ENCODE measurements at places on chromosomes 11 and 22.

DNA sequence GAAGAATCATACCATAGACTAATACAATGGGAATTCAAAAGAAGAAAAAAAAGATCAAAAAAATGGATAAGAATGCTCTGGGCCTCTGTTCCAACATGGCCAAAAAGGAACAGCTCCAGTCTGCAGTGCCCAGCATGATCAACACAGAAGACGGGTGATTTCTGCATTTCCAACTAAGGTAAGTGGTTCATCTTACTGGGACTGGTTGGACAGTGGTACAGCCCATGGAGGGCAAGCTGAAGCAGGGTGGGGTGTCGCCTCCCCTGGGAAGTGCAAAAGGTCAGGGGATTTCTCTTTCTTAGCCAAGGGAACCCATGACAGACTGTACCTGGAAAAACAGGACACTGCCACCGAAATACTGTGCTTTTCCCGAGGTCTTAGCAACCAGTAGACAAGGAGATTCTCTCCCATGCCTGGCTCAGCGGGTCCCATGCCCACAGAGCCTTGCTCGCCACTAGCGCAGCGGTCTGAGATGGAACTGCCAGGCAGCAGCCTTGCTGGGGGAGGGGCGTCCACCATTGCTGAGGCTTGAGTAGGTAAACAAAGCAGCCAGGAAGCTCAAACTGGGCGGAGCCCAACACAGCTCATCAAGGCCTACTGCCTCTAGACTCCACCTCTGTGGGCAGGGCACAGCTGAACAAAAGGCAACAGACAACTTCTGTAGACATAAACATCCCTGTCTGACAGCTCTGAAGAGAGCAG, 428.4 kb downstream of the MN1 start:
- peak; percentile 76 for DNase-seq

- no peak for DNase-seq
Measured at GRCh38 chr11:110069158-110069737, 23.9 kb upstream of the ZC3H12C start.

DNA sequence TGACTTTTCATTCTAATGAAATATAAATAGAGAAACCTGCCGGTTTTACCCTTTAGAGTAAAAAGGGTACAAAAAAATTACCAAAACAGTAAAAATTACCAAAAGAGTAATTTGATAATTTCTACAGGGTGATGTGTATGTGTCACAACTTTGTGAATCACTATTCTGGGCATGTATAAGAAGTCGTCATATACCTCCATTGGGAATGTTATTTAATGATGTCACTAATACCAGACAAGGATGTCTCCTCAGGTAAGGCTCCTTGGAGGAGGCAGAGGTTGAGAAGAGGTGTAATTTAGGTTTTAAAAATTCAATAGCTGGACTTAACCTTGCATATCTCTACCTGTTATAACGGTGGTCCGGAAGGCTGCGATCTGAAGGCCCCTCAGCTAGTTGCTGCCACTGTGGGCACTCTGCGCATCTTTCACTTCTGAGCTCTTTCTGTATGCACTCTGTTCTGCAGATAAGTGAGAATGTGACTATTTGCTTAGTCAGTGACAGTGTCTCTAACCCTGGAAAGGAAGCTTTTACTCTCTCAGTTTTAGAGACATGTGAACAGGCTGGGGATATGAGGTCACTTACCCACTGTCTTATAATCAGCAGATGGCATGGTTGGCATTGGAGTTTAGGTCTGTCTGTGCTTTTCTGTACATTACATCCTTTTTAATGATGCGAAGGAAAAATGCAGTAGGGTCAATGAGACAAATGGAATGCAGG, 987 bp upstream of the NCR3LG1 start:
- no peak for DNase-seq

DNA sequence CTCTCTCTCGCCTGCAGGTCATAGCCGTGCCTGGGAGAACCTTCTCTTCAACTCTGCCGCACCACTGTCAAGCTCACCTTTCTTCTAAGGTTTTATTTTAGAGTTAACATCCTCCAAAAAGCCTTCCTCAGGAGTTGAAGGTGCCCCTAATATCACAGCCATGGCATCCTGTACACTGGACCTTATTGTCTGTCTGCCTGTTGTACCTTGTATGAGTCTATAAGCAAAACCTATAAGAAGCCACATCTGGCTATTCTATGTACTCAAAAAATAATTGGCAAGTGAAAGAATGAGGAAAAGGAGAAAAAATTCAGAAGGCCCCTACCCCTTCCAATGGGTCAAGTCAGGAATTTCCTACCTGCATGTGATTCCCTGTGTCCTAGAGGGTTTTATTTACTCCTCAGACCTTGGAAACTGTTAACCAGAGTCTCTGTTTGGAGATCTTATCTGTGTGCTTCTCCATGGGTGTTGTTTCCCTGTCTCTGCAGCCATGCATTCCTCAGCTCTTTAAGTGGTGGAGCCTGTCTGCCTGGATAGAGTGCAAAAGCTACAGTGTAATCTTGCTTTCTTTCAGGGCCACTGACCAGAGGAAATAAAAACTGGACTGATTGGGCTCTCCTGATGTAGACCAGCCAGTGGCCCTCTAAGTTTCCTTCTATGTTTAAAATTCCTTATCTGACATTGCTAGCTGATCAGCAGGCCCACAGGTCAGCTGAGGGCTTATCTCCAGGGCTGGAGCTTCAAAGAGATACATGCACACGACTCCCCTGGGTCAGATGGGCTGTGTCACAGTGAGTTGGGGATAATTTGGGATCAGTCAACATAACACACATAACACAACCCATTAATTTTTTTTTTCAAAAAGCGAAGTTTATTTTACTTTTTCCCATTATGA, 37.6 kb upstream of the TMEM135 start:
- DNase-seq, result no peak

DNA sequence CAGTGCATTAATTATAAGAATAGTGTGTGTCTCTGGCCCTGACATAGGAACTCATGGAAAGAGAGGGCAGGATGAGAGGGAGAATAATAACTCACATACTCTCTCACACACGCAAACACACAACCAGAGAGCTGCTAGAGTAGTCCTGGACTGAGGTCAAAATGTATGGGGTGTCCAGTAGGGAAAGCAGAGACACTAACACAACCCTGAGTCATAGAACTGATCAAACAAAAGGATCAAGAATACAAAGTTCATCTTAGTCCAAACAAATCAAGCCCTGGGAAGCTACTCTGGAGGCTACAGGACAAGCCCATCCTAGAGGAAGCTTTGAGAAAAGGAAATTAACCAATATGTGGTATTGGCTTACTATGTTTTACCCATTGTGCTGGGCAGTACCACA, 178.5 kb upstream of the GUCY1A2 start:
- no peak for DNase-seq

GRCh38 chr22:38284042-38284402, 11.2 kb upstream of the TMEM184B start:
- no peak for DNase-seq

- DNase-seq, result no peak
Measured at GRCh38 chr22:24529898-24530297, 25.0 kb downstream of the GUCD1 start.

DNA sequence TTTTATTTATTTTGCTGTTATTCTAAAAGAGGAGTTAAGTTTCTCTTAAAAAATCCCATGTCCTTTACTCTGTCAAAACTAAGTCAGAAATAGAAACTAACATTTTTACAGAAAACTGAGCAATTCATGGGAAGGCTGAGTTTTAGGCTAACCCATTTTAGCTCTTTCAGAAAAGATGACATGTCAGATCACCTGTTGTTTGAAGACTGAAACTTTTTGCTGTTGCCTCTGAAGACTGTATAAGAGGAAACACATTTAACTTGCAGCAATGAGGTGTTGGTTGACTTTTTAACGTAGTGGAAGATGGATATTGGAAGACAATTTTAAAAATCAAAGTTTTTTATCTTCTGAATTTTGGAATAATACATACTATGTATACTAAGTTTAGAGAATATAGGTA, 115.4 kb downstream of the METTL15 start:
- DNase-seq, result no peak

- DNase-seq, result no peak
Measured at GRCh38 chr11:120011836-120012235, 126.1 kb downstream of the TRIM29 start.

DNA sequence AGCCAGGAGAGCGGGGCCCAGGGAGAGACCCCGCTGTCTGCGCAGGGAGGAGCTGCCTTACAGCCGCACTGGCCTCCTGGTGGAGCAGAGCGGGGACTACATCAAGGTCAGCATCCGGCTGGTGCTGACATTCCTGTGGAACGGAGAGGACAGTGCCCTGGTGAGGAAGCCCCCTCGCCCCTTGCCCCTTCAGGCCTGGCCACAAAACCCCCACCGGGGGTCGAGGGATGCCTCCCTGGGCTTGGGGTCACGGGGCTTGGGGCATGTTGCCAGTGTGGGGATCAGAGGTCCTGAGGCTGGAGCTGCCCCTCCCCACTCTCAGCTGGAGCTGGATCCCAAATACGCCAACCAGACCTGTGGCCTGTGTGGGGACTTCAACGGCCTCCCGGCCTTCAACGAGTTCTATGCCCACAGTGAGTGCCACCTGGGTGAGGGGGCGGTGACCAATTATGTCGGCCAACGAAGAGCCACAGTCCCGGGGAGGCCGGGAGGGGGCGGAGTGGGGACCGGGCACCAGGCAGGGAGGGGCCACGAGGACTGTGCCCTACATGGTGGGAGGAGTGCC, 4.2 kb downstream of the MUC5B start:
- no peak for DNase-seq

DNA sequence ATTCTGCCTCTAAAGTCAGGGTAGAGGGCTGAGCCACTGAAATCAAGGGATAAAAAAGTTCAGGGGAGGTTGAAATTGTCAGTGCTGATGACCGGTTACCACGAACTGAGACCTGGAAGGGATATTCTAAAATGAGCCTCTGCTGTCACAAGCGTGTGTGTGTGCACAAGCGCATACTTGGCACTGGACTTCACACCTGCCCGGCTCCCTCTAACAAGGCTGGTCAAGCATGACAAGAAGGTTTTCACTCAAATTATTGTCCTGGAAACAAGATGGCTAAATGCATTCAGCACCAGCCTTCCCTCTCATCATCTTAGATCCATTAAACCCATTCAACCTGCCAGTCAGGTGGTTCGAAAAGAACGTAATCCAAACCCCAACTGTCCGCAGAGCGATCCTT, 54.8 kb upstream of the CECR2 start:
- peak; percentile 41 for DNase-seq

- DNase-seq, result no peak
Measured at GRCh38 chr11:5349550-5349949, 1.8 kb upstream of the OR51B6 start.

- DNase-seq, result no peak
Measured at GRCh38 chr11:3196161-3197043, 22.2 kb downstream of the MRGPRG start.

DNA sequence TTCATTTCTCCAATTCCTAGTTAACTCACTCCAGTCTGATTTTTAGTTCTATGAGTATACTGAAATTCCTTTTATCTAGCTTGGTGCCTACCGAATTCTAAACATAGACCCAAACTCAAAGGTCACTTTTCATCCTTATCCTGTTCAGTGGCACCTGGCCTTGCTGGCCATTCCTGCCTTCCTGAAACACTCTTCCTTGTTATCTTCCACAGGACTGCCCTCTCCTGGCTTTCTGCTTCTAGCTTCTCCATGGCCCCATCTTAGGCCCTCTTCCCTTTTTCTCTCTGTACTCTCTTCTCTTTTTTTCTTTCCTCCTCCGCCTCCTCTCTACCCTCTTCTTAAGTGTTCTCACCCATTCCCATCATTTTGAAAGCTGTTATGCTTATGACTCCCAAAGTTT, 87.3 kb downstream of the WNT11 start:
- DNase-seq, result no peak

DNA sequence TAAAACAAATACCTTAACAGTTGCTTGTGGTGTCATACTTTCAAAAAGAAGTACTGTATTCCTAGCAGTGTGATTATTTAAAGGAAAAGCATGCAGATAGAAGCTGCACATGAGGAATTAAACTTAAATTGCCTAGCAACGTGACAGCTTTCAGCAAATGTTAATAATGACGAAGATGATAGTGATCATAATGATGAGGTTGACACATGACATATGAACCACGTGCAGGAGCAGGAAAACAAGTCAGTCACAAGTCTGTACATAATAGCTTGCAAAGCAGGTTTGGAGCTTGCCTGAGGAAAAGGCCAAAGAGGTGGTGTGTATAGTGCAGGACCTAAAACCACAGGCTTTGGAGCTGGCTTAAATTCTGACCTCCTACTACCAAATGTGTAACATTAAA, 30.6 kb upstream of the PIK3C2A start:
- DNase-seq, result peak; percentile 2

- no peak for DNase-seq
Measured at GRCh38 chr11:130433357-130433756, 4.9 kb upstream of the ADAMTS8 start.

DNA sequence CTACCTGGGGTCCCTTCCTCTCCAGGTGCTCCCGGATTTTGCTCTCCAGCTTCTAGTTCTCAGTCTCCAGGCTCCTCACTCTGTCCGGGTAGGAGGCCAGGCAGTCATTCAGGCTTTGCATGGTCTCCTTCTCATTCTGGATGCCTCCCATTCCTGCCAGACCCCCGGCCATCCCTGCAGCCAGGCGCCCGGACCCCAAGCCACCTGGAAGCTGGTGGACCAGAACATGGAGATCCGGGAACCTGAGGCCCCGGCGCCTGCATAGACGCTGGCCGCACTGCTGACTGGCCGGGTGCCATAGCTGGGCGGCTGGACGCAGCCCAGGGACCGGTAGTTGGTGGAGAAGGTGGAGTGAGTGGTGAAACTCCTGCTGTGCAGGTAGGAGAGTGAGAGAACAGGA, 8.0 kb upstream of the OR52L1 start:
- no peak for DNase-seq

DNA sequence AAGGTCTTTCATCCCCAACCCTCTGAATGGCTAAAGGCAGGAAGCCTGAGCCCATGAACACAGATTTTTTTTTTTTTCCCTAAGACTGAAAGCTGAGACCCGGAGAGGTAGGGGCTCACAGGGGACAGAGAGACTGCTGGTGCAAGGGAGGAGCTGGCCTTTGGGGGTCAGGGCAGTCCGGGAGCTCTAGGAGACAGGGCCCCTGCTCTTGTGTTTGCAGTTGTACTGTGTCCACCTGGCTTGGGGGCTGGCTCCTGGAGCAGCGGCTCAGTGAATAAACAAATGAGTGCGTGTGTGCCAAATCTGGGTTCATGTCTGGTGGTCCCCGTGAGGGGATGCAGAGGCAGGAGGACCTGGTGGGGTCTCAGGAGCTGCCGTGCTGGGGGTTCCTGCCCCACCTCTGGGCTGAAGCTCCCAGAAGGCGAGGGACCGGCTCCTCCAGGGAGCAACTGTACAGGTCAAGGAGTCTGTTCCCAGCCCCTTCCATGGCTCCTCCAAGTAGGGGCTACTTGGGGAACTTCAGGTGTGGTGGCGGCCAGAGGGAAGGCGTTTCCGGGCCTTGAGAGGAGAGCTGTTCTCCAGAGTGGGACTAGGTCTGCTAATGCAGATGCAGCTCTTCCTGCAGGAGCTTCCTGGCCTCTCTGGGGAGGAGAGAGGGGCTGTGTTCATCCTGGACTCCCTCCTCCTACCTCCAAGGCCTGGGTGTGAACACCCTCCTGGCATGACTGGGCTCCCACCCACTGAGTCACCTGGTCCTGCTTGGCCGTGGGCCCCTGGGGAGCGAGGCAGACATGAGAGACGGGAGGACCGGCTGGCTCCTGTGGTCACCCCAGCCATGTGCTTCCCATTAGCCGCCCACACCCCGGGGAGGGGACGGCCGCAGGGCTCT, 57.6 kb downstream of the FBXO7 start:
- DNase-seq, result no peak

GRCh38 chr22:42368379-42369249, 63.6 kb downstream of the NFAM1 start:
- no peak for DNase-seq
